Activated CD4-positive, alpha-beta memory T cell treated with anti-CD3 and anti-CD28 coated beads for 36 hours (primary cell): ENCODE measurements at places on chromosomes 16 and 17. TPM values are rescaled to one million over a fixed set of nuclear protein-coding genes. Genes with fewer than 3 reads are reported as not detected.
A peak's percentile ranks its signal among the peaks of the same experiment; 100 is the strongest.

TK2 gene
- total RNA-seq, result 5.4 TPM

- no peak overlapping the region for H3K4me3 ChIP-seq
- H3K36me3 ChIP-seq, result no peaks in the 10 kb centered on the region
- H3K4me1 ChIP-seq, result no peaks in the 10 kb centered on the region
Observed at GRCh38 chr16:46844771-46845170, 13.8 kb upstream of the C16orf87 start.

GRCh38 chr17:64580384-64581315, 73.9 kb downstream of the CEP95 start:
- peak; percentile 19 for DNase-seq
- no peaks in the 10 kb centered on the region for H3K27me3 ChIP-seq
- peak overlapping the region; percentile 86 for H3K27ac ChIP-seq
- H3K4me1 ChIP-seq, result peaks cover 21% of the 10 kb centered on the region
- peak overlapping the region; percentile 31 for H3K4me3 ChIP-seq

DNA sequence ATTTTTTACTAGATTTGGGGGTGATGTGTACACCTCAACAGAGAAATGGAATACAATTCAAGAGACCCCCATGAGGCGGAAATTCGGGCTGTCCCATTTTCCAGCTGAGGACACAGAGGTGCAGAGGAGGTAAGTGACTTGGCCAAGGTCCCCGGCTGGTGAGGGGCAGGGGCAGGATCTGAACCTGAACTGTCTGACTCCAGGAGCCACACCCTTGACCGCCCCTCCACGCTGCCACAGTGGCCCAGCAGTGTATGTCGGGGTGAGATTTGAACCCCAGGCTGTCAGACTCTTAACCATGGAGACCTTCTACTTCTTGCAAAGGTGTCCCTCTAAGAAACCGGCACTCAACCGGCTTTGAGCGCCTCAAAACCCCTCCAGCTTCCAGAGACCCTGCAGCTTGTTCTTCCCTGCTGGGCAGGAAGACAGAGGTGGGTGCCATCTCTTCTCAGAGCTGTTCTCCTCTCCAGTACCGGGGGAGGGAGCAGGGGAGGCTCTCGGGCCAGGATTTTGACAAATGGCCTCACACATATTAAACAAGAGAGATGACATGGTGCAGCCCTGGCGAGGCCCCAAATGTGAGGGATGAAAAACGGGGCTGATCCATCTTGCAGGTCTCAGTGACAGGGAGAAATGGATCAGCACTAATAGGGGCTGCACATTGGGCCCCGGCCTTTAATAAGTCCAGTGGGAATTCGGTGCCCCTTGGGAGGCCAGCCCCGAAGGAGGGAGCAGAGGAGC, 222.3 kb downstream of the GSG1L start:
- no peak for DNase-seq

DNA sequence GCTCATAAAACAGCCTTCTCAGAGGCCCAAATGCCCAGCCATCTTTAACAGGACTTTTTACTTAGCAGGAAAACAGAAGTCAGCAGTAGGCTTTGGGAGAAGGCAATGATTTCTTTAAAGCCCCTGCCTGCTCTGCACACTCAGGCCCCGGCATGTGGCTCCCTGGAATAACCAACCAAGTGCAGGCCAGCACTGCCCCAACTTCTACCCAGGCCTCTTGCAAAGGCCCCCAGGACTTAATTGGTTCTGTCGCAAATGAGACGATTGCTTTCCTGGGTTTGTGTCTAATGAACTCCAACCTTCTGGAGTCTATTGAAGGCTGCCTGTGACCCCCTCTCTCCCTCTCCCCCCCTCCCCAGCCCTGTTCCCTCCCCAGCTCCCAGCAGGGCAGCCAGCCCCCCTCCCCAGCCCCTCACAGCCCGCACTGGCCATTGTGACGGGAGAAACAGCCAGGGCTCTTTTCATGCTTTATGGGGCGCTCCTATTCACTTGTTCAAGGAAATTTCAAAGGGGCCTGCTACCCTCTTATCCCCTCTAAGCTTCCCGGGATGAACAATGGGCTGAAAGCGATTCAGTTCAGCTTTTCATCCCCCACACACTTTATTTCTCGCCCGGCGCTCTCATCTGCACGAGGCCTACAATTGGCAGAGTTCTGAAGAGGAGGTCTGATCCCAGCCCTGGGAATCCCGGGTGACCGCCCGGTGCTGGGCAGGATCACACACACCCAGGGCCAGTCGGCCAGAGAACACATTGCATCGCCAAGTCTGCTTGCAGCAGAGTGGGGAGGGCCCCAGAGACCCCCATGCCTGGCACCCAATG, 15.5 kb downstream of the AXIN2 start:
- no peak overlapping the region for H3K4me3 ChIP-seq
- H3K36me3 ChIP-seq, result peaks cover 21% of the 10 kb centered on the region
- H3K4me1 ChIP-seq, result peaks cover 32% of the 10 kb centered on the region
- no peak overlapping the region for H3K27ac ChIP-seq

DNA sequence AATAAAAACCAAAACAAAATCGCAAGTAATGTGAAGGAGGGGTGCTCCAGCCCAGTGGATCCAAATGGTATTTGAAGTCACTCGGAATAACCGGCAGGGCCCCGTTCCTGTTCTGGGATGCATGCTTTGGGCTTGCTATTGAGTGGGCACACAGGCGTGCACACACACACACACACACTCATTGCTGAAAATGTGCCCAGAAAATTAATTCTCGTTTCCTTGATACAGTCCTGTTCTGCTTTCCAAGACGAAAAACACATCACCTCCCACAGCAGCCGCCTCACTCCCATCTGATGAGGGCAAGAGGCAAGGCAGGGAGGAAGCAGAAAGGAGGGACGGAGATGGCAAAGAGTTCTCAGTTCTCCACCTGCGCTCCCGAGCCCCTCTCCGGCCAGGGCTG, 62.2 kb upstream of the SDK2 start:
- peaks cover 10% of the 10 kb centered on the region for H3K4me1 ChIP-seq
- H3K27me3 ChIP-seq, result no peaks in the 10 kb centered on the region
- H3K4me3 ChIP-seq, result no peak overlapping the region

- DNase-seq, result no peak
- no peak overlapping the region for H3K27ac ChIP-seq
- no peaks in the 10 kb centered on the region for H3K27me3 ChIP-seq
- no peaks in the 10 kb centered on the region for H3K36me3 ChIP-seq
- H3K4me3 ChIP-seq, result no peak overlapping the region
- no peaks in the 10 kb centered on the region for H3K4me1 ChIP-seq
Observed at GRCh38 chr16:61812251-61812650, 224.0 kb downstream of the CDH8 start.

DNA sequence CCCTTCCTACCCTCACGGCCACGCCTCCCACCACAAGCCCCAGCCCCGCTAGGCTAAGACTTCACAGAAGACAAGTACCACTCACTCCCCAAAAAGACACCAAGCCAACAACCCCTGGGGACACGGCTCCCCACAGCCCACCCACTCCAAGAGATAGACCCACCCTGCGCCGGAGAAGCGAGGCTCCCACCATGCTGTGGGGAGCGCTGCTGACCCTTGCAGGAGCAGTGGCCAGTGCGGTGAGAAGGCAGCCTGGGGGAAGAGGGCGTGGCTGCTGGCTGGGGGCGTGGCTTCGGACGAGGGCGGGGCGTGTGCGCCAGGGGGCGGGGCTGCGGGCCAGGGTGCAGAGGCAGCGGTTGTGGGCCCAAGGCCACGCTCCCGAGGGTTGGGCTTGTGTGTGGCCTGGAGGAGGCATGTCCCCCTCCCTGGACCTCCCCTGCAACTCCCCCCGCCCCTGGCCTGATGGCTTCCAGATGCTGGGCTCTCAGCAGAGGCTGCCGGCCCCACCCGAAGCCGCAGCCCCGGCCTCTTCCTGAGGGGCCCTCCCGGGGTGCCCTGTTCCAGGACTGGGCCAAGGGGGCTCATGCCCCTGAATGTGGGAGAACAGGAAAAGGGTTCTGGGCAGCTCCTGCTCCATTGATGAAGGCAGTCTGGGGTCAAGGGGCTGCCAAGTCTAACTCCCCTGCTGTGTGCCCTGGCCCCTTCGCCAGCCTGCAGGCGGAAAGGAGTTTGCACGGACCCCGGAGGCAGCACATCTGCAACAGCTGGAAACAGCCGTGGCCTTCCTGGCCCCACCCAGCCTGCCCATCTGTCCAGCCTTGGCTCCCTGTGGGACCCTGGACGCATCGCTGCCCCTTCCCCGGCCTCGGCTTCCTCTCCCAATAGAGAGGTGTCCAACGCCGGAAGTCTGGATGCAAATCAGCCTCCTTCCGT, 9.1 kb downstream of the TFAP4 start:
- no peaks in the 10 kb centered on the region for H3K27me3 ChIP-seq
- H3K4me3 ChIP-seq, result no peak overlapping the region
- H3K4me1 ChIP-seq, result peaks cover 9% of the 10 kb centered on the region
- peak; percentile 16 for DNase-seq

GRCh38 chr17:74960570-74961342, 11.8 kb downstream of the HID1 start:
- H3K27me3 ChIP-seq, result no peaks in the 10 kb centered on the region
- peak; percentile 78 for DNase-seq
- H3K36me3 ChIP-seq, result no peaks in the 10 kb centered on the region
- H3K4me1 ChIP-seq, result peaks cover 9% of the 10 kb centered on the region
- no peak overlapping the region for H3K27ac ChIP-seq

GUCY2D gene
- total RNA-seq, result not detected

DNA sequence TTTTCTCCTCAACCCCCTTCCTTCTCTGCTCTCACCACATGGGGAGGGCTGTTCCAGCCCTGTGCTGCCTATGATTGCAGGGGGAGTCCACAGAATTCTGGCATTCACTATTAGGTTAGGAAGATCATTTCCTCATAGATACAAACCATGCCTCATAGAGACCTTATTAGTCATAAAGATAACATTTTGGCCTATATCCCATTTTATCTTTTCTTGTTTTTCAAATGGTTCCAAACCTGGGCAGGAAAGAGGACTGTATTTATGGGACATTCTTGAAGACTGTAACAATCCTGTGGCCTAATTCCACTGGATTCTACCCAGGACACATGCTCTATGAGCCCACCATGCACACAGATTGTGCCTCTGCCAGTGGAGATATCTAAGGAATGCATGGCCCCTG, 51.7 kb downstream of the ASIC2 start:
- H3K36me3 ChIP-seq, result no peaks in the 10 kb centered on the region
- H3K4me3 ChIP-seq, result no peak overlapping the region
- H3K27ac ChIP-seq, result no peak overlapping the region
- no peak for DNase-seq
- no peaks in the 10 kb centered on the region for H3K4me1 ChIP-seq
- H3K27me3 ChIP-seq, result peaks cover 14% of the 10 kb centered on the region

TEX19 gene
- not detected for total RNA-seq

- peaks cover 3% of the 10 kb centered on the region for H3K36me3 ChIP-seq
- H3K4me1 ChIP-seq, result peaks cover 2% of the 10 kb centered on the region
- no peak overlapping the region for H3K27ac ChIP-seq
- DNase-seq, result no peak
Observed at GRCh38 chr17:428414-428813, 75.8 kb upstream of the RPH3AL start.

GRCh38 chr16:77468831-77469230, 34.0 kb upstream of the ADAMTS18 start:
- no peak overlapping the region for H3K4me3 ChIP-seq
- no peak for DNase-seq
- no peaks in the 10 kb centered on the region for H3K36me3 ChIP-seq
- no peaks in the 10 kb centered on the region for H3K4me1 ChIP-seq

PRR15L gene
- not detected for total RNA-seq

DNA sequence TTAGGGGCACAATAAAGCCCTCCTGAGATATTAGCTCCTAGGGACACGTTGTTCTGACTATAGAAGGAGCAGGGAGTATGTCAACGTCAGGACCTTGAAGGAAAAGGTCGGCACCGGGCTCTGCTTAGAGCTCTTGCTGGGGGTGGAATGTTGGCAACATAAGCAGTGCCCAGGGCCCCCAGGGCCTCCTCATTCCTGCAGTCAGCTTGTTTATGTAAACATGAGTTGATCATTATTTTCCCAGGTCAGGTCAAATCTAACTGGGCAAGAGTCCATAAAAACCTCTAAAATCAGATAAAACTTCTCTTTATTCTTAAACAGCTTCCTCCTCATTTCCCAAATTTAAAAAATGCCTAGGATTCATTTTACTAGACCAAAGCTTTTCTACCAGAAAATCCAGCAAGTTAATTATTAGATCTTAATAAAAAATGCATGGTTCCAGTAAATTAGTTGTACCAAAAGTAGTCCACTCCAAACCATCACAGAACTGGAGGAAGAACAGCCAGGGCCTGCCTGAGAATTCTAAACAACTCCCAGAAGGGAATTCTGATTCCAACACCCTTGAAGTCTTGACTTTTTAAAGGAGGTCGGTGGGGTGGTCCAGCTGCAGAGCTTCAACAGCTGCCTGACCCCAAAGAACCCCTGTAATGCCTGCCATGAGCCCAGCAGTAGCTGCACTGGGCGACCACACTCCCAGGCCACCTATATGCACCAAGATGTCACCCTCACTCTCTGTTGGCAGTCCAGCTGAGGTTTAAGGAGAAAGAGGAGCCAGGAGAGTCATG, 54.3 kb downstream of the AMFR start:
- no peak overlapping the region for H3K27ac ChIP-seq
- H3K27me3 ChIP-seq, result no peaks in the 10 kb centered on the region
- peaks cover 8% of the 10 kb centered on the region for H3K36me3 ChIP-seq
- no peak overlapping the region for H3K4me3 ChIP-seq
- DNase-seq, result no peak
- H3K4me1 ChIP-seq, result peaks cover 16% of the 10 kb centered on the region

DNA sequence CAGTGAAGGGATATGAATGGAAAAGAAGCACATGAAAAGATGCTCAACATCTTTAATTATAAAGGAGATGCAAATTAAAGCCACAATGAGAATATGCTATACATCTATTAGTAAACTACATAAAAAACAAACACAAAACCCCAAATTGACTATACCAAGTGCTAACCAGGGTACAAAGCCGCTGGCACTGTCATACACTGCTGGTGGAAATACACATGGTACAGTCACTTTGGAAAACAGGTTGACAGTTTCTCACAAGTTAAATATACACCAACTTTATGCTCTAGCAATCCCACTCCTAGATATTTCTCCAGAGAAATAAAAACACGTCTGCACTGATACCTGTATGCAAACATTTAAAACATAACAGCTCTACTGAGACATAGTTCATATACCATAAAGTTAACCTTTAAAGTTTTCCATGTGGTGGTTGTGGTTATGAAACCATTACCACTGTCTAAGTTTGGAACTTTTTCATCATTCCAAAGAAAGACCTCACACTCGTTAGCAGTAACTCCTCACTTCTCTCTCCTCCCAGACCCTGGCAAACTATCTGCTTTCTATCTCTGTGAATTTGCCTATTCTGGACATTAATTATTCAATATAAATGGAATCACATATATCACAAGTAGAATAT, 42.7 kb downstream of the ADGRG5 start:
- DNase-seq, result no peak
- H3K27me3 ChIP-seq, result peaks cover 4% of the 10 kb centered on the region
- no peaks in the 10 kb centered on the region for H3K36me3 ChIP-seq
- no peak overlapping the region for H3K27ac ChIP-seq
